RWPE1 (cell line): ENCODE measurements at places on chromosomes 3 and 15.

DNA sequence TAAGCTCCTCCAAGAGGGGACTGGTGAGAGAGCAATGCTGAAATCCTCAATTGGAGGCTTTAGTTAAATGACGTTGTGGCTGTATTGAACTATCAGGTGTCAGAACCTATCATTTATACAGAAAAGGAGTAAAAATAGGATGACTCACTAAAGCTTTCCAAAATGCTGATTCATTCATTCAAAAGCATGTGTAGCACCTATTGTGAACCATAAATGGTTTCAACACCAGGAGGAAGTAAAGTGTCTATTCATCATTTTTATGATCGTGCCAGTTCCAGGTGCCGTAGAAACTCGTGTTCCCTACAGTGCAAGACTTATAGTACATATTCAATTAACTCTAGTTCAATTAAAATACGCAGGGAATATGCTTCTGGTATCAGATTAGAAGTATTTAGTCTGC, 66.5 kb upstream of the ARRDC4 start:
- DNase-seq, result peak; percentile 33

GRCh38 chr3:65662095-65662494, 376.6 kb downstream of the MAGI1 start:
- no peak for DNase-seq

GRCh38 chr3:161577662-161578061, 81.1 kb downstream of the OTOL1 start:
- no peak for DNase-seq

GRCh38 chr3:144687862-144688261, 716.2 kb downstream of the DIPK2A start:
- DNase-seq, result no peak

DNA sequence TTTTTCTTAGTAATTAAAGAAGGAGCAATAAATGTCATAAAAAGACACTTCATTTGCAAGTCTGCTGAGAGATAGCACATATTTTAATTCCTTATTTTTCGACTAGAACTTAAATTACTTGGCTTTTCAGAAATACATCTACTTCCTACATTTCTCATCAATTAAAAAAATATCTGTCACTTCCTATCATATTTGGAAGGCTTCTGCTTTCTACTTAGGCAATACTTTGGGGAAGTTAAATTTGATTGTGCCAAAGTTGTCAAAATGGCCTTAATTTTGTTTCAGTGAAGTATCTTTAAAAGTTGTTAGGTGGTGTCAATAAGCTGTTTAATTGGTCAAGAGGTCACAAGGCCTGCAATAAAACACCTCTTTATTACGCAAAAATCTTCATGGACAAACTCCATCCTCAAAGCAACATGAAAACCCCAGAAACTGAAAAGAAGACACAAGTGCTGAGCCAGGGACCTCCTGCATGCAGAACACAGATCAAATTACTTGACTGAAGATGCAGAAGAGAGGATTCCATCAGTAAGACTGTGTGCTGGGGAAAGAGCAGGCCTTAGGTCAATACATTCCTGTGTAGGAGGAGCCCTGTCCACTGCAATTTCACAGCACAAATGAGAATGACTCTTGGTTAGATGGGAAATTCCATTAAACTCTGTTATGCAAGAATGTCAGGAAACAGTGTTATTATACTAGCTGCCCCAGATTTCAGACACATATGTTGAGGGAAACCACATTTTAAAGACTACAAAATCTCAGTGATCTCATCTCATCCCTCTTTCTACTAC, 48.0 kb upstream of the FSTL1 start:
- DNase-seq, result no peak

GRCh38 chr3:23465569-23465968, 262.4 kb downstream of the UBE2E2 start:
- no peak for DNase-seq

- no peak for DNase-seq
These were observed 27.1 kb upstream of the PIK3CB start for GRCh38 chr3:138861798-138862197.

GRCh38 chr15:57821826-57822225, 115.3 kb downstream of the POLR2M start:
- DNase-seq, result no peak

- no peak for DNase-seq
These were observed 88.6 kb downstream of the TRIM42 start for GRCh38 chr3:140766465-140766864.
